Nephron progenitor cell (in vitro differentiated cells): ENCODE measurements at places on chromosomes 1 and 21.
A peak's percentile ranks its signal among the peaks of the same experiment; 100 is the strongest.

DNA sequence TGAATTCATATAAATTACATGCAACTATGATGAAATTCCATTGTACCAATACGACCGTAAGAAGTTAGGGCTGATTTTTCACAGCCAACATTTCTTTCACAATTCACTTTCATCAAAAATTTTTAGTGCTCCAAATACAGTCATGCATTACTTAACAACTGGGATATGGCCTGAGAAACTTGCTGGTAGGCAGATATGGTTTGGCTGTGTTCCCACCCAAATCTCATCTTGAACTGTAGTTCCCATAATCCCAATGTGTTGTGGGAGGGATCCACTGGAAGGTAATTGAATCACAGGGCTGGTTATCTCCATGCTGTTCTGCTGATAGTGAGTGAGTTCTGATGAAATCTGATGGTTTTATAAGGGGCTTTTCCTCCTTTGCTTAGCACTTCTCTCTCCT is 244.4 kb downstream of the AKT3 start:
- DNase-seq: no peak

GRCh38 chr1:76807543-76808260 is 59.6 kb upstream of the ST6GALNAC5 start:
- DNase-seq: no peak

GRCh38 chr1:100353988-100354387 is 1.7 kb downstream of the CDC14A start:
- DNase-seq: peak; percentile 11

- no peak for DNase-seq
These were observed 12.8 kb downstream of the ARID4B start for GRCh38 chr1:235315173-235315572.

- DNase-seq: peak; percentile 83
These were observed 10.9 kb upstream of the SESN2 start for GRCh38 chr1:28248273-28249012.

- DNase-seq: no peak
These were observed 2.9 kb downstream of the ABCA4 start for GRCh38 chr1:94118013-94118412.

DNA sequence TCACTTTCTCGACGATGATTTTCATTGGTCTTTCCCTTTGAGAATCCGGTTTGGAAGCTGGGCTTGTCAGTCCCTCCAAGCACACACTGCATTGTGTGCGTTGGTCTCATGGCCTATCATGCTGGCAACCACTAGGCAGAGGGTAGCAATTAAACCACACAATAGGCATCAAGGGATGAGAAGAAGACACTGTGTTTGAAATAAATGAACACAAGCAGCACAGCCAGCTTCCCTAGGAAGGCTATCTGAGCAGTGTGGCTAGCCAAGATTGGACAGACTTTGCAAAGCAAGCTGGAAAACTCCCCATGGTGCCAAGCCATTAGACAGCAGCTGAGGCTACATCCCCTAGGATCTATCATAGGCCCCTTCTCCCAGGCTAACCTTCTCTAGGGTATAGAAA is 288.7 kb downstream of the NUF2 start:
- no peak for DNase-seq

DNA sequence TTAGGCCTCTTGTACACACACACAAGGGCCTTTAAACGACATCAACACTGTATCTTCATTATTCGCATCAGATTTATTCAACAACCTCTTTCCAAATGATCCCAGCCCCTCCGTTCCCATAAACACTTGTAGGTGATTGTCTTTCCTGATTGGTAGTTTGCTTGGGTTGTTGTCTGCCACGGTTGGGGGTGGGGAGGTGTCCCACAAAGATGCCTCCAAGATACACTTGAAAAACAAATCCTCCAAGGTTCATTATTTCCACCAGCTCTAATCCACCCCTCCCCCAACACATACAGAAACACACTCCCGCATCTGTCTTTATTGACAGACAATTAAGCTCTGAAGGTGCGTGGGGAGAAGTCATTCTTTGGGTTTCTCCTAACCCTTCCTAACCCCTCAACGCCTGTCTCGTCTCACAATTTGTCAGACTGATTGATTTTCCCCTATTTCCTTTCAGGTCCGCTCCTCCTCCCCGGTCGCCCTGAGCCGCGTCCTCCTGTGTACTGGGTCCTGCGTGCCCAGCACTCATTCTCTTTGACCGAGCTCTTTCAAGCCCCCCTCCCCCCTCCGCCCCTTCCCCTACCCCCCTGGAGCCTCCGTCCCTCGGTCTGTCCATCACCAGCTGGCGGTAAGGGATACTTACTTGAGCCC is 1.4 kb downstream of the WDR26 start:
- peak; percentile 50 for DNase-seq
